ENCODE measurements at places on chromosomes 12 and 14. TPM values are rescaled to one million over a fixed set of nuclear protein-coding genes. Genes with fewer than 3 reads are reported as not detected.
A peak's percentile ranks its signal among the peaks of the same experiment; 100 is the strongest.

- DNase-seq = peak; percentile 43
Measured at GRCh38 chr14:104087981-104088850, 2.7 kb downstream of the ASPG start.

DNA sequence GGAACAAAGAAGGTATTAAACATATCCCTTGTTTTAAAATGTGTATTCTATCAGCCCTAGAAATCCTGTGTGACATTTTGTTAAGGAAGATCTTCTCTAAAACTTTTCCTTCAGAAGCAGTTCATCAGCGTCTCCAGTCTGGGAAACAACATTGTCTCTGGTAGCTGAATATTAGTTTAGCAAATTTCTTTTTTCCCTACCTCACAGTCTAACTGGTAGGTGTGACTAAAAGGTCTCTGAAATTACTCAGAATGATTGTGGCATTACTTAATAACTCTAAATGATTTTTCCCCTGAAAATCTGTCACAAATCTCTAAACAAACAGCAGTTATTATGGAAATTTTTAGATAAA, 1044.8 kb downstream of the FLRT2 start:
- no peak for DNase-seq

- peak; percentile 34 for DNase-seq
Measured at GRCh38 chr14:59055439-59056045, 132.9 kb upstream of the DAAM1 start.

GRCh38 chr12:94618995-94619695, 31.2 kb downstream of the TMCC3 start:
- DNase-seq = no peak

GRCh38 chr14:101965181-101965544, 790 bp downstream of the DYNC1H1 start:
- peak; percentile 84 for DNase-seq

DNA sequence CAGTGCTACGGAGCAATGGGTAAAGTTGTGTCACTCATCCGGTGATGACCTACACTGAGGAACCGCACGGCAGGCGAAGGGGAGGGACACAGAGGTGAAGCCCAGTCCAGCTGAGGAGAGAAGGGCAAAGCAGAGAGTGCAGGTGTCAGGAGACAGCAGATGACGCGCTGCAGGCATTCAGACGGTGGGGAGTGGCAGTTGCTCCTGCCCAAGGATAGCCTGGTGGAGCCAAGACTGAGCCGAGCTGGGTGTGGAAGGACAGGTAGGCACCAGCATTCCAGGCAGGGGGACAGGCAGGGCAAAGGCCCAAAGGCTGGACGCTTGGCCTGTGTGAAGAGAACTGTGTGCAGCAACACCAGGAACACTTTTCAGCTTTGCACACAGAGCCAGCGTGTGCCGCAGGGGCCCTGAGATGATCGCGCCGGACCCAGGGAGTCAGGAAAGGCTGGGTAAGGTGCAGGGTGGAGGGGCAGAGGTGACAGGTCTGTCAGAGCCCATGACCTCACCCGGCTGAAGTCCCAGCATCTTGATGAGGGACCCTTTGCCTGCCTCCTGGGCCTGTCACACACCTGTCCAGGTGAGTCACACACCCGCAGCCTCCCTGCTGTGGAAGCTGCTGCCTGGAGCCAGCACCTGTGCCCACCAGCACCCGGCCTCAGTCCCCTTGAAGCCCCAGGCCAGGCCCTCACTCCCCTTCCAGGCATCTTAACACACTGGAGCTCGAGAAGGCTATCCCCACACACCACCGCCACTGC, 48.4 kb downstream of the TSPAN11 start:
- no peak for DNase-seq

Gene TEX22
- 0.42 TPM for total RNA-seq

DNA sequence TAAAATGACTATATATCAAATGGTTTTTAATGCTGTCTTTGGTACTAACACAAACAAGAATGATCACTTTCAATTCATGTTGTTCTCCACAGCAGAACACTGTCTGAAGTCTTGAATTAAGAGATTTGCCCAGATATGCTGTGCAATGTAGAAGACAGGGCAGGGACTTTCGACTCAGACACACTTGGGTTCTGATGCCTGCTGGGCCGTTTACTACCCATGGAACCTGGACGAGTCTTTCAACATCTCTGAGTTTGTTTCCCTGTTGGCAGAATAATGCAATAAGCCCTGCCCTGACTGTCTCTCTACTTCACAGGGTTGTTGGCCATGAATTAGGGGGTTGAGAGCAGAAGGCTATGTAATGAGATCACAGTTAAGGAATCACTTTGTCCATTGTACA, 162.6 kb upstream of the TMPO start:
- DNase-seq = no peak

DNA sequence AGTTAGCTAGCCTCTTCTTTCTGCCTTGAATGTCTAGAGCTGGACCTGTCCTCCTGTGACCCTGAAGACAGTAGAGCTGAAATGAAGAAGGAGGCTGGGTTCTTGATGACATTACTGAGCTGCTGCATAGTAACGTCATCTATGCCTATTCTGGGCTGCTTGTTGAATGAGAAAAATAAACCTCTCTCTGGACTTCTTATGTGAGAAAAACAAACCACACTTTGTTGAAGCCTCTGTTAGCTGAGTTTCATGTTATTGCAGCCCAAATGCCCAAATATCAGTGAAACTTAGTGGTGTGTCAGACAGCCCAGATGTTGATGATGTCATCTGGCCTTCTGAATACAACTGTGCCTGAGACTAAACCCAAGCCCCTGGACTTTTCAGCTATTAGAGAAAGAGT, 67.0 kb upstream of the MAX start:
- DNase-seq = no peak

DNA sequence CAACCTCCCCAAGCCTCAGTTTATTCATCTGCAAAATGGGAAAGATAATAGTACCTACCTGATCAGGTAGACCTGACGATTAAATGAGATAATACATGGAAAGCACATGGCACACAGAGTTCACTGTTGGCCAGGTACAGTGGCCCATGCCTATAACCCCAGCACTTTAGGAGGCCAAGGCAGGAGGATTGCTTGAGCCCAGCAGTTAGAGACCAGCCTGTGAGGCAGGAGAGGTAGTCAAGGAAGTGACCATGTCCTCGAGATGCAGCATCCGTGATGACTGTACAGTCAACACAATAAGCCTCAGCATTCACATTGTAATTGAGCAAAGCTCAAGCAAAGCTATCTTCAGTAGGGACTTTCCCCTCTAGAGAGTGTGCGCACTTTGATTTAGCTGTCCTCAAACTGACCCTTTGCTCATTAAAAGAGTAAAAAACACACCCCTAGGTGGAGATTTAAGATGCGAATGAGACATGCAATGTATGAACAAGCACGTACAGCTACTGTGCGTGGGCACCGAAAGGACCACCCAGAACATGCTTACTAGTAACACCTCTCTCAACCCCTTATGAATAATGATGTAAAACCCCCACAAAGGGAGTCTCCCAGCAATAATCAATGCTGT, 9.9 kb downstream of the ISCU start:
- DNase-seq = no peak

DNA sequence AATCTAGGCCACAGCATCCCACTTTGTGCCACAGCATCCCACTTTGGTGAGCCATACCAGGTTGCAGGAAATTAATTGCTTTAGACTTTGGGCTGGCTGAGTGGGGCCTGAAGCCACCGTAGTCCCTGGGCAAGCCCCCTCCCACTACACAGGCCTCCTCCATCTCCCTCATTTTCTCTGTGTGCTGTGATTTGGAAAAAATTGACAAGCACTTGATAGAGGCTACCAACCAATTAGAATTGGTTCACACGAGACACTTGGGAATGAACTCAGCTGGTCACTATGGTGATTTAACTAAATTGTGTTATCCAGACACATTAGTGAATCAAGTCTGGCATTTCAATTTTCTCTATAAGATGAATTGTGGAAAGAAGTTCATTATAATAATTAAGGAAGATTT, 481.1 kb downstream of the DIO2 start:
- DNase-seq = no peak

- no peak for DNase-seq
Measured at GRCh38 chr12:115452751-115453281, 768.8 kb upstream of the TBX3 start.

- DNase-seq = no peak
Measured at GRCh38 chr12:113643177-113643974, 171.7 kb upstream of the LHX5 start.

DNA sequence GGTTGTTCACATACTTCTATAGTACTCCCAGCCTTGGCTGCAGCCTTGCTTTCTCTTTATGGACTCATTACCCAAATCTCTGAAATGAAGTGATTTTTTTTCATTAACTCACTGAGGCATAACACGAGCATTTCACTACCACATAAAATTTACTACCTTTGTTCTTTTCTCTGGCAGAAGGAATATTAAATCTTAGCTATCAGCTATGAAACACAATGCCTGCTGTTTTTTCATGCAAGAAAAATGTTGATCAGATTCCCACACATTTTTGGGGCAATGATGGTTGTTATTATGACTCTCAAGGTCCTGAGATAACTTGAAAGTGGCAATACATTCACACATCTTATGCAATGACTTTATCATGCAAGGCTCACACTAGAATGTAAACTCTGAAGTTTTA, 225.3 kb upstream of the ATP2B1 start:
- DNase-seq = no peak

Data from H7 (cell line).